ENCODE measurements at places on chromosomes 16 and 17.

DNA sequence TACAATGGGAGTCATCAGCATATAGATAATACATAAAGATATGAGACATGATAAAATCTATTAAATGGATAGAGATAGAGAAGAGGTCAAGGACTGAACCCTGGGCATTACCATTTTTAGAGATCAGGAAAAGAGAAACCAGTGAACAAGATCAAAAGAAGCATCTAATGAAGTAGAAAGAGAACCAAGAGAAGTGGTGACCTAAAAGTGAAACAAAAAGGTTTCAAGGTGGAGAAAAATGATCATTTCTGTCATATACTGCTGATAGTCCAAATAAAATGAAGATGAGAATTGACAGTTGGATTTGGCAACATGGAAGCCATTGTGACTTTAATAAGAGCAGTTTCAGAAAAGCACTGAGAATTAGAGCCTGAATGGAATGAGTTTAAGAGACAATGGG is 165.1 kb downstream of the PPM1E start:
- DNase-seq, result no peak

GRCh38 chr17:43832976-43833829 is at the start of gene MPP3:
TSS of gene MPP3 (minus strand) at chr17:43833146. CDS start at chr17:43831906, 1,240 bp downstream.
- peak; percentile 45 for DNase-seq

DNA sequence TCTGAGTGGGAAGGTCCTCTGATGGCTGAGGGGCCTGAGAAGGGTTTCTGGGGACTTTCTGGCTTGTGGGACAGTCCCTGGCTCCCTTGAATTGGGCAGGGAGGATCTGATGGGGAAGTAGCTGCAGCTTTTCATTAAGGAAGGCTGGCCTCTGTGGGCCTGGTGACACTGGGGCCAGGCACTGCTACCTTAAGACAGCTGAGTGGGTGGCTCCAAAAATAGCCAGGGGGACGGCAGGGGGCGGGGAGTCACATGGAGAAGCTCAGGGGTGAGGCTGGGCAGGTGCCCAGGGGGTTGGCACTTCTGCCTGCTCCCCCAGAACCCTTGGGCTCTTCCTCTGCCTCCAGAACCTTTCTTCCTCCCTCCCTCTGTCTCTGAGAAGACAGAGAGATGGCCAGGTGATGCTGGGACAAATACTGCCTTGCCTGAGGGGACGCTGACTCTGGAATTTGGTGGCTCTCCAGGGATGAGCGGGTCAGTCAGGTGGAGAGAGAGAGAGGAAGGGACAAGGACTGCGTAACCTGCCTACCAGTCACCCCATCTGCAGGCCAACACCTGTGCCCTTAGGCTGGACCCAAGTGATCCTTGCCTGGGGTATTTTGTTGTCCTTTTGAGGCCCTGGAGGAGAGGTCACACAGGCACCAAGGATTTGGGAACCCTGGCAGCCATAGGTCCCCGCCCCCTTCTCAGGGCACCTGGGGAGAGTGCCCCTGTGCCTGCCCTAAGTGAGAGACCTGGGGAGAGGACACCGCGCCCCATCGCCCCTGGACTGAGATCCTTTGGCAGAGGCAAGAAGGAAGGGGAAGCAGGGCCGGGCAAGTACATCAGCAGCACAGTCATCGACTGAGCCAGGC is 1.7 kb upstream of the SGCA start:
- no peak for DNase-seq

- DNase-seq, result no peak
These were observed 1.8 kb downstream of the PIK3R5 start for GRCh38 chr17:8963647-8964258.

DNA sequence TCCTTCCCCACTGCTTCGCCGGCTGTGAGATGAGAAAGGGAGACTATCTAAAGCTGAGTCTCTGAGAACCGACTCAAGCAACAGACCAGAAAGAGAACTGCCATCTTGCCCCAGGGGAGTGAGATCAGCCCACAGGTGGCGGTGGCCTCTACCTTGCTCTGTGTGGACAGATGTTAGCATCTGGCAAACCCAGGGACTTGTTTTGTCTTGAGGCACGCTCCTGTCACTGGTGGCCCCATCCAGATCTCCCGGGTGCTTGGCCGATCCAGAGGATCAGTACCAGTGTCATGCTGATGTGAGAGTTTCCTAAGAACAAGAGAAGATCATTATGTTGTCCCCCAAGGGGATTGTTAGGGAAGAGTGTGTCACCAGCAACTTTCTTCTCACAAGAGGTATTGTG is 101.4 kb downstream of the CACNG3 start:
- no peak for DNase-seq

GRCh38 chr17:79952901-79953300 is 82.8 kb downstream of the TBC1D16 start:
- DNase-seq, result no peak

GRCh38 chr16:84995663-84996062 is 15.7 kb downstream of the ZDHHC7 start:
- DNase-seq, result peak; percentile 52

DNA sequence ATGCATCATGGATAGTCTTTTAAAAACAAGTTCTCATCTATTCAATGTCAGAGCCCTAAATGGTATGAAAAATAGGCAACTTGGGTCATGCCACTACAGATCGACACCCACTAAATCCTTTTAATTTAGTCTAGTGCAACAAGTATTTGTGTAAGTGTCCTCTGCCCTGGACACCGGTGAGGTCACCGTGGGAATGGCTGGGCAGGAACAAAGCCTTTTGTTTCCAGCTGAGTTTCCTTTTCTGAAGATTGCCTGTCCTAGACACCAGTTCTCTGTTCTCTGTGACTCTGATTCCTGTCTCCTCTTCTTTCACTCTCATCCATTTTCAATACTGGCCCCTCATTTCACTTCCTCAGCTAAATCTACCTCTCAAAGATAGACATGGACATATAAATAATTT is 446.5 kb downstream of the MAF start:
- DNase-seq, result no peak

DNA sequence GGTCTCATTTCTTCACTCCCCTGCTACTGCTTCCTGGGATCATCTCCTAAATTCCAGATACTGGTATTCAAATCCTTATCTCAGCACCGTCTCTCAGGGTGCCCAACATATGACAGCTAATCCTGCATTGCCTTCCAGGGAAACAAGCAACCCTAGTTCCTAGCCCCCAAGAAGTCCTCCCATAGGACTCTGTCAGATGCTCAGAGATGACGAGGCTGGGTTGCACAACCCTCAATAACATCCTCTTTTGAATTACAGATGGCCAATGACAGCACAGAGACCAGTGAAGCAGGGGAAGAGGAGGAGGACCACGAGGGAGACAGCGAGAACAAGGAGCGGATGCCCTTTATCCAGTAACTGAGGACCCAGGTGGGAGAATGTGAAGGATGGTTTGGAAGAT is 45.0 kb upstream of the CLEC3A start:
- no peak for DNase-seq

DNA sequence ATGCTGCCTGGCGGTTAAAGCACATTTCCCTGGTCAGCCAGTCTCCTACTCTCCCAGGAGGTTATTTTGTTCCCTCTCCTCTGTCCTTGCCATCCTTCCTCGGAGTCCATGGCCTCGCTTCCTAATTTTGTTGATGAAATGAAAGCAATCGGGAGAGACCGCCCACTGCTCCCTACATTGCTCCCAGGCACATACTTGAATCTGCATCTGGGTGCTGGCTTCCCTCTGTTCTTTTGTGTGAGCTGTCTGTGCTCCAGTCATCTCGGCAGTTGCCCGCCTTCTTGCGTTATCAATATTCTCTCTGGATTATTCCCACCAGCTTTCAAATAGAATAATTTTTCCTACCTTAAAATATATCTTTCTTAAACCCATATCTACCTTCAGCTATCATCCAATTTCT is 11.1 kb downstream of the KRT23 start:
- DNase-seq, result no peak

DNA sequence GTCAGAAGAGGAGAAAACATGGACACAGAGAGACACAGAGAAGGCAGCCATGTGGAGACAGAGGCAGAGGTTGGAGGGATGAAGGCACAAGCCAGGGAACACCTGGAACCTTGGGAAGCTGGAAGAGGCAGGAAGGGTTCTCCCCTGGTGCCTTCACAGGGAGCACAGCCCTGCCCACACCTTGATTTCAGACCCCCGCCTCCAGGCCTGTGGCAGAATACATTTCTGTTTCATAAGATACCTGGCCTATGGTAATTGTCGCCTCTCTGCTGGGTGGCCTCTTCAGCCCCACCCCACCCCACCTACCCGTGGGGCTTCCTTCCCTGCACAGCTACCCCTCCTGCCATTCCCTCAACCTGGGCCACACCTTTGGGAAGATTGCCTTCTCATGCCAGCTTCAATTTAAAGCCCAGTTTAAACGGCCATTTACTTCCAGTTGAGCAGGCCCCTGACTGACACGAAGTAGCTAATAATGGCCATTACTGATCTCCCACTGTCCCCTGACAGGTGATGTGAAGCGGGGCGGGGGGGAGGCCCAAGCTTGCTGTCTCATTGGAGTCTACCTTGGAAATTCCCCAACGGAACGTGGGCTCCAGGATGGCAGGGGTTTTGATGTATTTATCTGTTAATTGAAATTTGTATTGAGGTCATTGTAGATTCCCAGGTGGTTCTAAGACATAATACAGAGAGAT is 291.7 kb upstream of the FOXF1 start:
- no peak for DNase-seq

DNA sequence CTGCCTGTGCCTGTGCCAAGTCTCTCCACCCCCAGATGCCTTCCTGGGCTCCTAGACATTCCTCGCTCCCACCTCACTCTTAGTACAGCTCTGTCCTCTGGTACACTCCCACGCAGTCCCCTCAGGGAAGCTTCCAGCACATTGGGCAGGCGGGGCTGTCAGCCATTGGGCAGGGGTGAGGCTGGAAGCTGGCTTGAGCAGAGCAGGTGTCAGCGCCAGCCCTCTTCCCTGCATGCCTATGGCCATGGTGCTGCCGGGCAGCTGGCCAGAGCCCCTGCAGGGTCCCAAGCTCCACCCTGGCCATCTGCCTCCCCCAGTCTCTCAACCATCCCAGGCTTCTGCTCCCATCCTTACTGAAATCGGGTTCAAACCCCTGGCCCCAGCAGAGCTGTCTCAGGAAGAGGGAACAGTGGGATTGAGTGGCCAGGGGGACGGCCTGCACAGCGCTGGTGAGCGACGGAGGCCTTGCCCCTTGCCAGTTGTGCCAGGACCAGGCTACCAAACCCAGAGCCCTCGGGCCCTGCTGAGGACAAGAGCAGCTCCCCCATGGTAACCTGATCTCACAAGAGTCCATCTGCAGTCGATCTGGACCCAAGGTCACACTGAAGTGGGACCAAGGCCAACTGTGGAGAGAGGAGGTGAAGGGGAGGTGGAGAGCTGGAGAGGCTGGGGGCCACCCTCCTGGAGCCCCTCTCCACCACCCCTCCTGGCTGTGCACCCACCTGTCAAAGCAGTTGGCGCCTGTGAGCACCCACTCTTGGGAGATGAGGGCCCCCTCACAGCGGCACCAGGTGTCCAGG is 2.4 kb upstream of the B9D1 start:
- no peak for DNase-seq

DNA sequence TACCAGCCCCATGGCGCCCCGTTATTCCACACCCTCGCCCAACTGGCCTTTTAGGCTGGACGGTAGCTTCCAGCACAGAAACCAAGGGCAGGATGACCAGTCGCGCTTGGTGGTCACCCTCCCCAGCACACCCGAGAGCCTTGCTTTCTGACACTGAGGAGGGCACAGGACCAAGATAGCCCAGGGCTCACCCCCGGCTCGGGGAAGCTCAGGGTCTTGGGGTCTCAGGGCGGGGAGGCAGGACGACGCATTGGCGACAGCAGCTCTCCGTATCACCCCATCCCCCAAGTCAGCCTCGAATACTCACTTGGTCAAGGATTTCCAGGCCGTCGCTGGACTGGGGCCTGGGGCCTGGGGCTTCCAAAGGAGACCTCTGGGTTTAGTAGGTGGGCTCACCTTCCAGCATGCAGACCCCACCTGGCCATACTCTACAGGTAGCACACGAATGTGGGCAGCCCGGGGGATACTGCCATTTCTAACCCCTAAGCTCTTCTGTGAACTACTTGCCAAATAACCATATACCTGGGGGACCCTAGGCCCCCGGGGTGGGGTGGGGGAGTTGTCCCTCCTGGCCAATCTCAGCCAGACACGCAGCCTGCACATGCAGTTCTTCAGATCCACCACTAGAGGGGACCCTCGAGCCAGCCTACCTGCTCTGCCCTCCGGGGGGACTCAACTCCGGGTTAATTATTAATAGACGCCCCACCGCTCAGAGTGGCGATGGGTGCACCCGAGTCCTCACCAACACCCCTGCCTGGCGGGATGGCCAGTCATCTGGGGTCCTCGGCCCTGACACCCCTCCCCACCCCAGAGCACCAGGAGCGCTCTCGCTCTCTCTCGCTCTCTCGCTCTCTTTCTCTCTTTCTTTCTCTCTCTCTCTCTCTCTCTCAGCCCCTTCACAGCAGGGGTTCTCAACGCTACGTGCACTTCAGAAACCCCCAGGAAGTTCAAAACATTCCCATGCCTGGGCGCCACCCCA is 30.0 kb downstream of the TBC1D16 start:
- DNase-seq, result peak; percentile 71

- no peak for DNase-seq
These were observed 37.9 kb downstream of the SLFN12L start for GRCh38 chr17:35499548-35499947.

DNA sequence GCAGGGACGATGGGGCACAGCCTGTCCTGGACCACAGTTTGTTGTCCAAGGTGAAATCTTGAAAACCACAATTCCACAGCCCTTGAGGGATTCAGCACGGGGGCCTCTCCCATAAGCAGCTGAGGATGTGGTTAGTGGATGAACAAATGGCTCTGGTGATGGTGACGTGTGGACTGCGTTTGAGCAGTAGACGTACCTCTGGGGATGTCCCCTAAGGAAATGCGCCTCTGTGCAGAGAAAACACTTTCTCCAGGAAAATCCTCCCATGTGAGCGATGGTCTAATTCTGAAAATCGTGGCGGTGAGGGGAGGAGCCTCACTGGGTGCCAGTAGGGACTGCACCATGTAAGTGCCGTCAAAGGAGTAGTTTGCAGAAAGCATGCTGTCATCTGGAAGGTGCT is 2.7 kb upstream of the SEPTIN12 start:
- DNase-seq, result no peak

GRCh38 chr16:20838240-20838639 is 31.9 kb downstream of the REXO5 start:
- DNase-seq, result no peak

GRCh38 chr17:28384281-28385036 is 13.0 kb downstream of the SARM1 start:
- peak; percentile 65 for DNase-seq

DNA sequence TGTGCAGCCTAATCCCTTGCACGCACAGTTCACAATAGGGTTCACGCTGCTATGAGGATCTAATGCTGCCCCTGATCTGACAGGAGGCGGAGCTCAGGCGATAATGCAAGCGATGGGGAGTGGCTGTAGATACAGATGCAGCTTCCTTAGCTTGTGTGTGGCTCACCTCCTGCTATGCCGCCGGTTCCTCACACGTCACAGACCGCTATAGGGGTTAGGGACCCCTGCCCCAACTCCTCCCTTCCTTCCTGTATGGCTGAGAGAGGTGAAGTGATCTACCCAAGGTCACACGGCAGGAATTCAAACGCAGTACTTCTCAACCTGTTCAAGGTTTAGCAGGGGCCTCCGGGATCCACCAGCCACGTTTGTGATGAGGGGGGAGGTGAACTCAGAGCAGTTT is 13.4 kb upstream of the PLLP start:
- DNase-seq, result peak; percentile 81

- no peak for DNase-seq
These were observed 2.0 kb downstream of the HAS3 start for GRCh38 chr16:69107316-69107962.

- DNase-seq, result no peak
These were observed 29.3 kb downstream of the MARF1 start for GRCh38 chr16:15613676-15614075.
